ENCODE measurements at places on chromosomes 5 and 9.

DNA sequence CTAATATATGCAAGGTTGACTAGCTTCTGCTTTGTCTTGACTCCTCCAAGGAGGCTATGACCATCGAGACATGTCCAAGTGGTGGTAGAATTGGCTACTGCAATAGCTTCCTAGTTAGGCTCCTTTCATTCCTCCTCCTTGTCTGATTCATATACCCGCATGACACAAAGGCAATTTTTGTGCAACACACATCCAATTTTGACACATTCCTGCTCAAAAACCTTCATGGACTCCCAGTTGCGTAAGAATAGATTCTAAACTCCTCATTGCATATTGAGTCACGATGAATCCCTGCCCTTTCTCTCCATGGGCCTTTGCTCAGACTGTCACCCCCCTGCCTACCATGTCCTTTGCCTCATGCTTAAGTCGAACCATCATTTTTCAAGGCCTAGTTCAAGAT, 344.5 kb downstream of the ACTL7B start:
- DNase-seq: no peak

GRCh38 chr5:104913841-104914281, 1351.3 kb upstream of the NUDT12 start:
- no peak for DNase-seq

GRCh38 chr5:151779531-151780125, 7.9 kb downstream of the G3BP1 start:
- DNase-seq: no peak

- no peak for DNase-seq
Measured at GRCh38 chr5:159458217-159458711, 128.0 kb upstream of the IL12B start.

- DNase-seq: no peak
Measured at GRCh38 chr9:13424204-13424603, 144.7 kb upstream of the MPDZ start.

DNA sequence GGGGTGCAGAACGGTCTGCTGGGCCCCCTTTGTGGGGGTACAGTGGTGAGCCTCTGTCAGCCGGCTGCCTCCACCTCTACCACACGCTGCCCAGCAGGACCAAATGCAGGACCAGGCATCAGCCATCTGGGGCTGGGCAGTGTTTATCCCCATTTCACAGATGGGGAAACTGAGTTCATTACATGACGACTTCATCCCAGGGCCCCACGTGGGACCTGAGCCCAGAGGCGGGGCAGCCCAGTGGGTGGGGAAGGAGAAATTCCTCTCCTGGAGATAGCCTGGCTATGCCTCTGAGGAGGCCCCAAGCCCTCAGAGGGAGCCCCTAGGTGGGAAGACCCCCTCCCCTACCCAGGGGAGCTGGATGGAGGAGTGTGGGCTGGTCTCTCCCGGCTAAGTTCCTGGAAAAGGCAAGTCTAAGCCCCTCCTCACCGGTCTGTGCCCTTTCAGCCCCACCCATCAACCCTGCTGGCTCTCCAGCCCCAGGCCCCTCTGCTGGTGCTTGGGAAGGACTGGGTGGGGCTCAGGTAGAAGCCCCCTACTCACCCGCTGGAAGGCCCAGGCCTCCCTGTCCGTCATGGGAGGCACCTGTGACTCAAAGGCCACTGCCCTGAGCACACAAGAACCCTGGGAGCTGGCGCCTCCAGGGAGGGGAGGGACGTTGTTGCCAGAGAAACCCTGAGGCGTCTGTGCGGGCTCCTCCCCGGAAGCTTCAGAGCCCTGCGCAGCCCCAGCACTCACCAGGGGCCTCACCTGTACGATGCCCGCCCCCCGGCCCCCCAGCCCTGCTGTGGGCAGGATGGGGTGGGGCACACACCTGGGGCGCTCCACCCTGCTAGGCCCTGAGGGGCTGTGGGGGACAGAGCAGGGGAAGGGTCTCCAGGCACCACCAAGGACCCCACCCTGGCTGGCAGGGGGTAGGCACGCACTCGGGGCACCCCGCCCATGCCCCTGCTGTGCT, 7.4 kb upstream of the CCDC187 start:
- DNase-seq: no peak

GRCh38 chr9:123338710-123339665, 17.0 kb upstream of the CRB2 start:
- no peak for DNase-seq

DNA sequence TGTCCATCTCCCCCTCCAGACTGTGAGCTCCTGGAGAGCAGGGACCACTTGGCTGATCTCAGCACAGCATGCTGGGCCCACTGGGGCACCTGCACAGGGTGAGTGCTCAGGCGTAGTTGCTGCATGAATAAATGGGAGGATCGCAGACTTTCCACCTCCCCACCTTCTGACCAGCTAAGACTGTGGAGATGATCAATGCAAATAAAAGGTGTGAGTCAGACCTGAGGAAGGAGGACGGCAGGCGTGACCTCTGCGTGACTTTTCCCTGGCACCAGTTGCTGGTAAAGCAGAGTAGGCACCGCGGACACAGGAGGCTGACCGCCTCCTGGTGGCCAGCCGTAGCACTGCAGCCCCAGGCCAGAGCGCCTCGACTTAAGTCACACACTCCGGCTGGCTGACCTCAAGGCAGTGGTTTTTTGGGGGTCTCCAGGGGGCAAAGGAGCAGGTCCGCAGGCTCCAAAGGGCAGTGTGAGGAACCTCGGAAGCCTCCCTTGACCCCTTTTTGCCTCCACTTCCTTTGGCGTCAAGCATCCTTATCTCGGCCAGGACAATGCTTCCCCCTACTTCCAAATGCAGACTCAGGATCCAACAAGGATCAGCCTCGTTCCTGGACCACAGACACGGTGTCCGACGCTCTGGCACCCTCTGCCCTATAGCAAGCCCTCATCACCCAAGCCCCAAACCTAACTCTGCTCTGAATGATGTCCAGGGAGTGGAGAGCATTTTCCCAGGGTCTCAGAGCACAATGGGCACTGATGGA, 12.7 kb upstream of the TDRD7 start:
- peak; percentile 16 for DNase-seq

GRCh38 chr9:134758949-134759607, 117.5 kb downstream of the COL5A1 start:
- DNase-seq: no peak

DNA sequence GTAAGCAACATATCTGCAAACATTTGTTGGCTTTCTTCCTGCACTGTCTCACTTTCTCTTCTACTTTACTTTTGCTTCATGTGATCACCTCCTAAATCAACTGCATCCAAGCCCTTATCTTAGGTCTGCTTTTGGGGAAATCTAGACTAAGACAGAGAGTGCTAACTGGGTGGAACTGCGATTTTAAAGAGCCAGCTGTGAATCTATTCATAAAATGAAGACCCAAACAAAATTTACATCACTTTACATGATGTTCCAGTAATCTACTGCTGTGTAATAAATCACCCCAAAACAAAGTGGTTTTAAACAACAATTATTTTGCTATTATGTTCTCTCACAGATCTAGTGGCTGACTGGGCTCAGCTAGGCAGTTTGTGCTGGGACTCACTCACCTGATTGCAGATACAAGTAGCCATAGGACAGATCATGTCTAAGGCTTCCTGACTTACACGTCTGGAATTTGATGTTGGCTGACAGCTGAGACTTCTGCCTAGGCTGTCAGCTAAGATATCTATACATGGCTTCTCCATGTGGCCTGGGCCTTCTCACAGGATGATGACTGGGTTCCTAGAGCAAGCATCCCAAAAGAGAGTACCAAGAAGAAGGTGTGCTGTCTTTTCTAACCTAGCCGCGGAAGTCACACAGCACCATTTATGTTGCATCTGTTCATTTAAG, 145.1 kb upstream of the TBCA start:
- no peak for DNase-seq

- no peak for DNase-seq
Measured at GRCh38 chr9:107049803-107050184, 186.8 kb downstream of the ZNF462 start.

- DNase-seq: no peak
Measured at GRCh38 chr5:153630546-153630945, 140.1 kb downstream of the GRIA1 start.

Measured in AG04449 (cell line).